SK-MEL-5 (cell line): ENCODE measurements at places on chromosomes 2 and 18. TPM values are rescaled to one million over a fixed set of nuclear protein-coding genes. Genes with fewer than 3 reads are reported as not detected.

Gene LOXL3
- total RNA-seq, result 29.6 and 30.4 TPM in 2 replicates

Gene NPPC
- 2.1 and 2.4 TPM in 2 replicates for total RNA-seq

Gene LYPD6
- 0.53 and 0.61 TPM in 2 replicates for total RNA-seq

Gene DYNAP
- not detected in 2 replicates for total RNA-seq
